Activated CD4-positive, alpha-beta T cell treated with anti-CD3 and anti-CD28 coated beads for 1 hour (primary cell): ENCODE measurements at places on chromosomes 11 and 22.

GRCh38 chr11:69605737-69606526 lies 35.0 kb upstream of the CCND1 start:
- DNase-seq, result no peak

DNA sequence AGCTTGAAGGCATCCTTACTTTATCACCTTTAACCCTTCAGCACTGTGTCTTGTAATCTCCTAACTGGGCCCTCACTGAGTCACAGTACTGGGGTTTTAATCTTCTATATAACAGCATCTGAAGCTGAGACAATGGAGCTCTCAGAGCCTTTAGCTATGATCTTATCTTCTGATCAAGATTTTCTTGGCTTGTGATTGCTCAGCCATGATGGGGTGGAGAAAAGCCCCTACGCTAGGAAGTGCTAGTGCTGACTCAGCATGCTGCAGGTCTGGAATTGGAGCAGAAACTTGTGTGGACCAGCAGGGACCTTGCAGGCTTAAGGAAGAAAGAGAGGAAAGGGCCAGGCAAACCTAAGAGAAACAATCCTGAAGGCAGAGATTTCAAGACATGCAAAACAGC lies 71.7 kb upstream of the EED start:
- no peak for DNase-seq

DNA sequence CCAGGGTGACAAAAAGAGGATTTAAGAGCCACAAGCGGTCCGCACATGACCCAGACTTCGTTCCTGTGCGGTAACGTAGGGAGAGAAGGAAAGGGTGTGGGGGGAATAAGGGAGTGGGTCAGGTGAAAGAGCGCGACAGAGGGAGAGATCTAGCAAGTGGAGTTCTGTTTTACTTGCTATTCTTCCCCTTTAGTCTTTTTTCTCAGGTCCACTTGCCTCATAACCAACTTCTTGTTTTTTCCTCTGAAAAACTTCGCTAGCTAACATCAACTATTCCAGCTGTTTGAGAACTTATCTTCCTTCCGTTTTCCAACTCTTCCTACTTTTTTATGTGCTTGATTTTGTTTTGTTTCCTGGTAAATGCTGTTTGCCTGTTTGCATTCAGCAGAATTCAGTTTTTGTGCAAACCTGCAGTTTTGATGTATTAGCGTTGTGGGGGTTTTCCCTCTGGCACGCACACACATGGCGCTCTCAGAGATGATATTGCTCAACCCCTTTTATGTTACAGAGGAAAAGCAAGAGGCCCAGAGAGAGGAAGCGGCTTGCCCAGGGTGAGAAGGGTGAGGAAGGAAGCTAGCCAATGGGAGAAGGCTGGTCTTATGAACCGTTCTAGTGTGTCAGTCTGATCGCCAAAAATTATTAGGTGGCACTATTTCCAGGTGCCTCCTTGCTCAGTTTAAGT lies 592 bp upstream of the CTSC start:
- peak; percentile 18 for DNase-seq

DNA sequence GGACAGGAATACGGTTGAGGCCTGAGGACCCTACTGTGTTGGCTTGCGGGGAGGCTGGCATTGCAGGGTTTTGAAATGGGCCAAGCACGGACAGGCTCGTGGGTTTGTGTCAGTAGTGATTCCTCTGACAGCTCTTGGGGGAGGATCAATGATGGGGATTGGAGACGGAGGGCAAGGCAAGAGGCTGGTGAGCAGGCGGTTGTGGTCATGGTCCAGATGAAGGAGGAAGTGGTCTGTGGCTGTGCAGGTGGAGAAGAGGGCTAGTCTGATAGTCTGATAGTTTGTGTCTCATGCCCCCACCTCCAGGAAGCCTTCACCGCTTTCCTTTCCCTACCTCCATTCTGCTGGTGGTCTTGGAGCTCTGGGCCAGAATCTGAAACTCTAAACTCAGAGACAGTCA lies 3.0 kb downstream of the MAFF start:
- no peak for DNase-seq

- no peak for DNase-seq
Measured at GRCh38 chr22:22406445-22407027, 102.0 kb downstream of the ZNF280B start.

DNA sequence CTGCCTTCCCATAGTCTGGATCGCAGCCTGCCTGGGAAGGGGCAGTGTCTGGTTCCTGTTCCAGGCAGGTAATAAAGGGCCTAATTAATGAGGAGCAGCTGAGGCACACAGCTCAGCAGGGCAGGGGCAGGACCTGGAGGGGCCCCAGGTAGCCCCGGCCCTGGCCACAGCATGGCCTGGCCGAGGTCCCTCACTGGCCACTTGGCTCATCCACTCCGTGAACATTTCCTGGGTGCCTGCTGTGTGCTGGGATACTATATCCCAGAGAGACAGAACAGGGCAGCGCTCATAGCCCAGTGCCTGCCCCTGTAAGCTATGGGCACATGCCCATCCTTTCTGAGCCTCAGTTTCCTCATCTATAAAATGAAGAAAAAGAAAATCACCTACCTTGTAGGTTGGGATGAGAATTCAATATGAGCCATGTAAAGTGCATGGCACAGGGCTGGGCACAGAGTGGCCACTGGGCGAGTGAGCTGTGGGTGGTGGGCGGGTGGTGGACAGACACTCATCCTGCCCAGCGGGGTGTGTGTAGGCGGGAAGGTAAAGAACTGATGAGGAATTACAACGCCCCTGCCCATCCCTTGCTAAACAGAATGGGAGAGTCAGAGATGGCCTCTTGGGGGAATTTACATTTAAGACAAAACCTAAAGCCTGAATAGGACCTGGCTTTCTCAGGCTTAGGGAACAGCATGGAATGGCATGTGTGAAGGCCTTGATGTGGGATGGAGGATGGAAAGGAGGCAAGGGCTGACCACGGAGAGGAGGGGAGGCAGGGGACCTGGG lies 9.2 kb downstream of the MYRF start:
- no peak for DNase-seq
